ENCODE measurements at places on chromosomes 1 and 21. TPM values are rescaled to one million over a fixed set of nuclear protein-coding genes. Genes with fewer than 3 reads are reported as not detected.

SLAMF6 gene
- total RNA-seq = not detected

OXCT2 gene
- 3.2 TPM for total RNA-seq

GPR25 gene
- not detected for total RNA-seq

FAM72D gene
- 3.1 TPM for total RNA-seq

TEX38 gene
- not detected for total RNA-seq

STUM gene
- not detected for total RNA-seq

PSEN2 gene
- 9.8 TPM for total RNA-seq

TAF1A gene
- 7.6 TPM for total RNA-seq
